ENCODE measurements at places on chromosomes 2 and 18.

GRCh38 chr2:14944562-14945346 is 312.2 kb downstream of the LRATD1 start:
- DNase-seq = no peak

DNA sequence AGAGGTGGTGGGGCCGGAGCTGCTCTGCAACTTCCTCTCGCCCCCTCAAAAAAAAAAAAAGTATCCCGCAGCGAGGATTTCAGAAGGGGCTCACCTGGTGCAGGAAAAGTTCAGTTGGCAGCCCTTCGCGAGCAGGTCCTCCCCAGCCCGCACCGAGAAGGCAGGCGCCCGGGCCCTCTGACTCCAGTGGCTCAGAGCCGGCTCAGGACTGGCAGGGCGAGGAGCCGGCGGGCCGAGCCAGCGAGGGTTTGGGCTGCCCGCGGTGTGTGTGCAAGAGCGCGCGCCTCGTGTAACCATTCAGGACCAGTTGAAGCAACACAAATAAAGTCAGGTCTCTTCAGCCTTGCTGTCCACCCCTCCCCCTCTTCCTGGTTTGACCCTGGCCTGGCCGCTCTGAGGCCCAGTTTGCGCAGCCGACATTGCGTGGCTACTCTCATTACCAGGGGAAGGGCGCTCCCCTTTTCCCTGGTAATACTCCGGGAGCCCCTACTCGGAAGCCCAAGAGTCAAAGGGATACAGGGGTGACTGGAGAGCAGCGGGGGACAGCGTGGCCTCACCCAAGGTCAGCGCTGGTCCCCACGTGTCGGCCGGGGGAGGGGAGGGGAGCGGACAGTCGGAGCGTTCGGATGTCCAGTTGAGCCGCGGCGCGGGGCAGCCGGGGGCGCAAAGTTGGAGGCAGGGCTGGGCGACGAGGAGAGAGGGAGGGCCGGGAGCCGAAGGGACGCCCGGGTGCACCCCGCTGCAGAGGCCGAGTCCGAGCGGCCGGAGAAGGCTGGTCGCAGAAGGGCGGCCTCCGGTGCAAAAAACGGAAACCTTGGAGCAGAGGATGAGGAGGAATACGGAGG is 12.3 kb downstream of the EN1 start:
- no peak for DNase-seq

DNA sequence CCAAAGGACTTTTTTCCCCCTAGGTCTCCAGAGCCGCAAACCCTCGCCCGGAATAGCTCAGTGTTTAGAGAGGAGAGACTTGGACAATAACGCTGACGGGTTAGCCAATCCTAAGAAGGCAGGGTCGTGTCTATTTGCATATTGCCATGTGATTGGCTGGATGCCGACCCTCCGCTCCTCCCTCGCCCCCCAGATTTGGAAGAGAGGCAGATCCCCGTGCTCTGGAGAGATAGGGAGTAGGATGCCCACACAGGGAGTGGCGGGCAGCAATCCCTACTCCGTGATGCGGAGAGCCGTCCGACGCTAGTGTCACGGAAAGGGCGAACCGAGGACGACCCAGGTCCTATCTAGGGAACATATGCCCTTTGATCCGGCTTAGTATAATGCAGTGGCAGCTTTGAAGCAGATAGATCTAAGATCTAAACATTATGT is 1.4 kb downstream of the WNT6 start:
- DNase-seq = no peak

GRCh38 chr2:38353402-38353801 is 23.7 kb downstream of the ATL2 start:
- no peak for DNase-seq

DNA sequence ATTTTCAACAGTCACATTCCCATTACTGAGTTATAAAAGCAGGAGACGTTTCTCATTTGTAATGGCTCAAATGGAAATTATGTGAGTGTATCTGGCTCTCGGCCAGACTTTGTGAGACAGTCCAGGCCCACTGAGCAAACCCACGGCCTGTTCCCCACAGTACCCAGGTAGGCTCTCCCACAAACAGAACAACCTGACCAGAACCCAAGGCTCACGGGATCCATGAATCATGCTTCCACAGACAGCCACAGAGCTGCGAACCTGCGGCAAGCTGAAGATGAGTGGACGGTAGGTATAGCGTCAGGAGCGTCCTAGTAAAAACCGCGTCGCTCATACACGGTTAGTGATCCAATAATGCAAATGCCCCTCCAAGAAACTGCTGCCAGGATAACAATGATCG is 34.2 kb downstream of the NDUFA10 start:
- no peak for DNase-seq

DNA sequence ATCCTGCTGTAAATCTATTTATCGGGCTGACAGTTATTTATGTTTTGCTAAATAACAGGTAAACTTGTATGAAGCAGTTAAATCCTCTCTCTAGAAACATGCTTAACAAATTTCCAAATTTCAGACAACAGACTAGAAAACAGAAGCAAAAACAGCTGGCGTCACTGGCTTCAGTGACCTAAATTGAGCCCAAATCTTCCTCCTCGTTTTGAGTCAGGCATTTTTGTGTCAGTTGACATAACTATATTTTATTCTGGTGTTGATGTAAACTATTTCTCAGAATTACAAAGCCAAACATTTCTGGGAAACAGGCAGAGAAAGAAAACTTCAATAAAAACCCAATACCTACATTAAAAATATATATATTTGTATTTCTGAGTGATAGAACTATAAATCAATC is 21.7 kb downstream of the RBMS1 start:
- no peak for DNase-seq

- DNase-seq = no peak
Measured at GRCh38 chr2:141710589-141711239, 420.1 kb downstream of the LRP1B start.

DNA sequence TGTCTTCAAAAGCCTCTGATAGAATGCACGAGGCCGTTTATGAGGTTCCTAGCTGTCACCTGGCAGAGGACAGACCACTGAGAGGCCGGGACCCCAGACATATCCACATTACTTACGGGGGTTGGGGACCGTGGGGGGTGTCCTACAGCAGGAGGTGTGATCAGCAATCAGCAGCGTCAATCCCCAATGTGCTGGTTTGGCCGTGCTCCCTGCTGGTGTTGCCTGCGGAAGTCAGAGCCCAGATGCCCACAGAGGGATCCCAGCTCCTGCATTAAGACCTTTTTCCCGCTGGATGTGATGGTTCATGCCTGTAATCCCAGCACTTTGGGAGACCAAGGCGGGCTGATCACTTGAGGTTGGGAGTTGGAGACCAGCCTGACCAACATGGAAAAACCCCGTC is 20.8 kb upstream of the SP5 start:
- no peak for DNase-seq

- no peak for DNase-seq
Measured at GRCh38 chr2:230954746-230955145, 29.7 kb upstream of the GPR55 start.

GRCh38 chr2:127084611-127085316 is 22.2 kb downstream of the BIN1 start:
- DNase-seq = no peak

- no peak for DNase-seq
Measured at GRCh38 chr2:234003972-234004617, 46.4 kb upstream of the SPP2 start.

DNA sequence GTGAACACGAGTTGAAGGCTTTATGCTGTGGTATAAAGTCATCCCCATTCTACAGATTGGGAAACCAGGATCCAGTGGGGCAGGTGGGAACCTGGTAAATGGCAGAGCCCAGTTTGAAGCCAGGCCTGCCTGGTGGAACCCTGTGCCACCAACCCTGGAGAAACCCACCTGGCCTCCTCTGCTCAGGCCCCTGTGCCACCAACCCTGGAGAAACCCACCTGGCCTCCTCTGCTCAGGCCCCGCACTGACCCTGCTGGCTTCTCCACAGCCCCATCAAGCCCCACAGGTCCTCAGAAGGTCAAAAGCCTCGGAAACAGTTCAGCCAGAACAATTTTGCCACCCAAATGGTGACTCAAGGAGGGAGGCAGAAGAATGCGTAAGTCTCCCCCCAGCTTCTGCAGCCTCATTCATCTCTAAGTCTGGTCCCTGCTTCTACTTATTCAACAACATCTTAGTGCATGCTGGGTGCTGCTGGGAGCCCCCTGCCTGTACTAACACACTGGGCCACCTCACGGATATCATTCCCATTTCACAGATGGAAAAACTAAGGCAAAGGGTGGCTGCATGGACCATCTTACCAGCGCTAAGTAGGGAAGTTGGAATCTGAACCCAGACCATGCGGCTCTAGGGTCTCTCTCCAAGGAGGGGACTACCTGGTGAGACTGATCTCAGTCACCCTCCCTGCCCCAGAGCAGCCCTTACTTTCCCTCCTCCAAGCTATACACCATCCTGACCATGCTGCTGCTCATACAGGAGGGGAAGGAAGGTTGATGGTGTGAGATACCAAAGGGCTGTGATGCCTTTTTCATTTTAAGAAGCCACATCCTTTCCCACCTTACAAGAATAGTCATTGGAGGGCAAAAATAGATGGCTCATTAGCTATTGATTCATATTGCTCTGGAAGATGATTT is 93.7 kb upstream of the ID2 start:
- DNase-seq = no peak

DNA sequence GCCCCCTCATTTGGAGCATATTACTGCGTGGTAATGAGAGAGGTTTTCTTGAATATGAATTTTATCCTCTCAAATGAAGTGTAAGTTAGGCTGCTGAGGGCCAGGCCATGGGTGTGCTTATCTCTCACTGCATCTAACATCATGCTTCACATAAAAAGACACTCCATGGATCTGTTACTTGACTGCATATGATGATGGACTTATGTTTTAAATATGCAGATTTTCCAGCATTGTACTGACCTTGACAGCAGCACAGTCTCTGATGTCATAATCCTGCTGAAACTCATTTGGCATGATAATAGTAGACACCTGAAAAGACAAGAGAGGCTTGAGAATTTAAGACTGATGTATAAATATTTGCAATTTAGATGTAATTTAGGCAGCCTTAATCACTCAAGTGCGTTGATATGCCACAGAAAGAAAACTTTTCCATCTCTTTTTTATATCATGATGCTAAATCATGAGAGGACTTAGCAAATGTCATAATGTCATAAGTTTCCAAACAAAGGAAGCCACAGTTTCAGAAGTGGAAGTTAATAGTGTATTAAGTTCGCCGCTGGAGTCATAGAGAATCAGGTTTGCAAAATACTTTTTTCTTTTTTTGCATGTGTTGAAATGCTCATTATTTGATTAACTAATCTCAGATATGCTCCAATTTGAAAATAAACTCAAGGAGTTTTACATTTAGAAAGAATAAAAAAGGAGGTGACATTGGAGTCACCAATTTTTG is 62.7 kb upstream of the CD302 start:
- DNase-seq = no peak

GRCh38 chr2:208415897-208416296 is 9.3 kb downstream of the PTH2R start:
- no peak for DNase-seq

- DNase-seq = no peak
Measured at GRCh38 chr2:174611006-174611405, 13.4 kb upstream of the WIPF1 start.

GRCh38 chr2:224160917-224161316 is 121.8 kb upstream of the SERPINE2 start:
- DNase-seq = no peak

- DNase-seq = no peak
Measured at GRCh38 chr2:221133941-221134340, 438.2 kb downstream of the EPHA4 start.

GRCh38 chr2:120947982-120948661 is 212.5 kb downstream of the GLI2 start:
- DNase-seq = no peak

GRCh38 chr2:5524551-5524950 is 167.6 kb upstream of the SOX11 start:
- DNase-seq = no peak

DNA sequence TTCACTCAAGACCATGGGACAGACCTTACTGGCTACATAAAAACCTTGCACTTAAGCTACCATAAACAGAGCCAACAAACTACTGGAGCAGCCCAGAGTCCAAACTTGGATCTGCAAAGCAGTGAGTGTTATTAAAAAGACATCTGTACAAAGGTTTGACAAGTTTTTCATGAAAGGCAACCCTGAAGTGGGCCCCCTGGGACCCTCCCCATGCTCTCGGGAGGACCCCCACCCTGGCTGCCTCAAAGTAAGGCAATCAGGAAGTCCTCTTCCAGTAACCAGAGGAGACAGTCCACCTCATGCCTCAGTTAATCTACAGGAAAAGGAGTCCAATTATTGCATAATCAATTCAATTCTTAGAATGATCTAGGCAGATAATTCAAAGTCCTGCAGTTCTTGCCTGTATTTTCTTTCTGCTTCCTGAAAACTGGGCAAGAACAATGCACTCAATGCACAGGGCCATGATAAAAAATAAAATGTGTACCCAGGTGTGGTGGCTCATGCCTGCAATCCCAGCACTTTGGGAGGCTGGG is 69.7 kb downstream of the TBC1D8 start:
- DNase-seq = no peak

GRCh38 chr2:239368321-239368720 is 32.5 kb downstream of the HDAC4 start:
- no peak for DNase-seq

- no peak for DNase-seq
Measured at GRCh38 chr2:159249990-159250715, 36.4 kb downstream of the WDSUB1 start.

DNA sequence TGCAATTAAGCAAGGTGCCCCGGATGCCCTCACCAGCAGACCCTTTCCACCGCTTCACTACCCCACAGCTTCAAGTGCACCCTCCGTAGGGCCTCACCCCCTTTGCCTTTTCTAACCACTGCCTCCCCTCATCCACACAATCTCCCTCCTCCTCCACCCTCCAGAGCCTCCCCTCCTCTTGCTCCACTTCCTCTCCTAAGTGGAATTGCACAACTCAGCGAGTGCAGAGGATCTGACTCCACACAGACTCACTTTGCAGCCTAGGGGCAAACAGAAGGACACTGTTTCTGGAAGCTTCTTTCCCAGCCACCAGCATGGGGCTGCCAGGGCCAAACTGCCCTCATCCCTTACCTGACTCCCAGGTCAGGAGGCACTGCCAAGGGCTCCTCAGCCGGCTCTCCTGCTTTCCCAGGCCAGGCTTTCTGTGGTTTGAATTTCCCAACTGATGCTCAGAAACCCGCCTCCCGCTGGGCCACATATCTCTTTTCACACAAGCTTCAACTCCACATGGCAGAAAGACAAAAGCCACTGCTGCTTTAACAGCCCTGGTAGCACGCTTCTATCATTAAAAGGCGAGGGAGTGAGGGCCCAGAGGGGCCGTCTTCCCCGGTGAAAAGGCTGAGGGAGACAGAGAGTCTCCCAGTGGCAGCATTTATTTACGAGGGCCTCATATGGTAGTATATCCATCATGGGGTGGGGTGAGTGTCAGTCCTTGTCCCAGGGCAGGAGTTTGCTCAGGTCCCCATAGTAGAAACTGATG is 74.7 kb upstream of the MGAT4A start:
- no peak for DNase-seq

DNA sequence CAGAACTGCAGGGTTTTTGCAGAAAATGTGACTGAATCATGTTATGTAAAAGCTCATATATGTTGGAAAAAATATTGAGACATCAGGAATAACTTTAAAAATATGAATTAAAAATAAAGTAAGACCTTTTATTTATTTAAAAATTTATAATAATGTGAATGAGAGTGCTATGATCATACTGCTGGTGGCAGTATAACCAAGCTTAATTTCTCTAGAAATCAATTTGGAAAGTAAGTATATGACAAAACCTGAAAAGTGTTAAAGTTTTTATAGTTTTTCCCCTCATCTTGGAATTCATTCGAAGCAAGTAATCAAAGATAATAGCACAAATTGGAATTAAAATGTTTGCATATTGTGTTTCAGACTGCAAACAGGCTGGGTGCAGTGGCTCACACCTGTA is 7.5 kb downstream of the SLC39A10 start:
- no peak for DNase-seq

- no peak for DNase-seq
Measured at GRCh38 chr18:13147130-13147529, 71.4 kb upstream of the LDLRAD4 start.

Measured in stimulated activated CD8-positive, alpha-beta memory T cell treated with anti-CD3 and anti-CD28 coated beads, Interleukin-15, amount 100 ng/mL, for 24 hours (primary cell).